ENCODE measurements at places on chromosomes 3 and 15. TPM values are rescaled to one million over a fixed set of nuclear protein-coding genes. Genes with fewer than 3 reads are reported as not detected.

The BAHD1 gene
- 11.8 TPM for total RNA-seq

The PLA2G4E gene
- total RNA-seq: not detected

GRCh38 chr3:105527949-105528348 lies 161.2 kb downstream of the ALCAM start:
- no peaks in the 10 kb centered on the region for H3K36me3 ChIP-seq
- H3K4me3 ChIP-seq: no peak overlapping the region
- H3K4me1 ChIP-seq: no peaks in the 10 kb centered on the region
- no peak overlapping the region for H3K27ac ChIP-seq
- no peak for DNase-seq

DNA sequence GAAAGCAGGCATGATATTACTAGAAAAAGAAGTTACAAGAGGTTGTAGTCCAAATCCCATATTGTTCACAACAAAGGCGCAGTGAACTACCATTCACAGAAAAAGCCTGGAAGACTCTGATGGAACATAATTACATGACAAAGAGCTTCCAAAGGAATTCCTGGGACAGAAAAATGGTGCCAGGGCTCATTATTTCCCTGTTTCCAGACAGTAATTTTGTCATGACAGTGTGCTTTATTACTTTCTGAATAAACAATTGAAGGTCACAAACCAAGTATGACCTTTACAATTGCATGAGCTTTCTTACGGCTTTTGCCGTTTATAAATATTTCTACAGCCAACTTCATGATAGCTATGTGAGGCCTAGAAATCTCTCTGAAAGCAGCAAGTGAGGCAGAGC lies 61.0 kb downstream of the CYFIP1 start:
- DNase-seq: no peak
- H3K27me3 ChIP-seq: no peaks in the 10 kb centered on the region
- H3K4me1 ChIP-seq: no peaks in the 10 kb centered on the region
- no peak overlapping the region for H3K27ac ChIP-seq

GRCh38 chr3:155242342-155242741 lies 51.1 kb downstream of the STRIT1 start:
- H3K4me1 ChIP-seq: no peaks in the 10 kb centered on the region
- no peak for DNase-seq
- H3K27ac ChIP-seq: no peak overlapping the region
- no peak overlapping the region for H3K4me3 ChIP-seq
- no peaks in the 10 kb centered on the region for H3K36me3 ChIP-seq

The NDN gene
- total RNA-seq: 41.6 TPM

DNA sequence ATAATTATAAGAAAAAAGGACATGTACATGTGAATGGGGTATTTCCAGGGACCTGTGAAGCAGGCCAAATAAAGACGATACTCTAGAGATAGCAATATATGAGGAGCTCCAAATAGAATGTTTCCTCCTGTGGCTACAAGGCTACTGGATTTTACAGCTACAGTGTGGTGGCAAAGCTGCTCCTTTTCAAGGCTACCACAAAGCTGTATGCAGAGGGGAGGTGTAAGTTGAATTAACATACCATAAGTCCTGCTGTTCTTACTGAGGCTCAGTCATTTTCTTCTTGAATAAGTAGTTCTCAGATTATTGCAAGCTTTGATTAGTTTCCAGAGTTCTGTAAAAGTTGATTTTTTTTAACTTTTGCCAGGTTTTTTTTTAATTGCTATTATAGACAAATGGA lies 1184.6 kb upstream of the EPHA6 start:
- H3K27ac ChIP-seq: no peak overlapping the region
- no peaks in the 10 kb centered on the region for H3K36me3 ChIP-seq
- DNase-seq: no peak
- no peak overlapping the region for H3K4me3 ChIP-seq
- no peaks in the 10 kb centered on the region for H3K4me1 ChIP-seq
- H3K27me3 ChIP-seq: no peaks in the 10 kb centered on the region

DNA sequence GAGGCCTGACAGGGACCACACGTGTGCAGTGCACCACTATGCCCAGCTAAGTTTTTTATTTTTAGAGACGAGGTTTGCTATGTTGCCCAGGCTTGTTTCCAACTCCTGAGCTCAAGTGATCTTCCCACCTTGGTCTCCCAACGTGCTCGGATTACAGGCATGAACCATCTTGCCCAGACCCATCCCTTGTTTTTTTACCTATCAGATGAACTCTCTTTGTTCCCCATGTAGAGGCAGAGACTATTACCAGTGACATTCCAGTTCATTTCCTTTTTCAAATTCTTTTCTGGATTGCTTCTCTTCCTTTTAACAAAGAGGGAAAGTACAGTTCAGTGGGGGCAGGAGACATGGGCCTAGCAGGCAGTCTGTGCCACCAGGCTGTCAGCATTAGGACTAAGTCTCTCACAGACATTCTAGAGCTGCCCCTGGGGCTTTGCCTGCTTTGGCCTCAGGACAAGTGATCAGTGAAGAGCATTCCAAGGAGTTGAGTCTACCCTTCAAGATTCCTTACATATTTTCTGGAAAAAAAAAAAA lies 103.5 kb upstream of the SLC7A14 start:
- peak overlapping the region; percentile 64 for H3K27ac ChIP-seq
- DNase-seq: no peak
- H3K4me1 ChIP-seq: no peaks in the 10 kb centered on the region
- H3K27me3 ChIP-seq: no peaks in the 10 kb centered on the region
- H3K4me3 ChIP-seq: no peak overlapping the region

The CCDC54 gene
- total RNA-seq: not detected

The XCR1 gene
- under 0.01 TPM for total RNA-seq

The CACNA2D3 gene
- total RNA-seq: 0.59 TPM

GRCh38 chr3:56055951-56056350 lies 412.3 kb downstream of the ERC2 start:
- no peaks in the 10 kb centered on the region for H3K27me3 ChIP-seq
- no peaks in the 10 kb centered on the region for H3K36me3 ChIP-seq
- H3K27ac ChIP-seq: no peak overlapping the region
- H3K4me3 ChIP-seq: no peak overlapping the region
- no peak for DNase-seq
- H3K4me1 ChIP-seq: no peaks in the 10 kb centered on the region

- no peak overlapping the region for H3K4me3 ChIP-seq
- no peaks in the 10 kb centered on the region for H3K4me1 ChIP-seq
Observed at GRCh38 chr3:188863999-188864406, 307.8 kb upstream of the TPRG1 start.

GRCh38 chr15:86433983-86434382 lies 354.3 kb downstream of the AGBL1 start:
- no peaks in the 10 kb centered on the region for H3K4me1 ChIP-seq
- no peak overlapping the region for H3K4me3 ChIP-seq
- no peaks in the 10 kb centered on the region for H3K36me3 ChIP-seq
- no peak for DNase-seq
- no peak overlapping the region for H3K27ac ChIP-seq
- no peaks in the 10 kb centered on the region for H3K27me3 ChIP-seq

The TRPM1 gene
- total RNA-seq: not detected

The FAM81A gene
- 1.2 TPM for total RNA-seq

DNA sequence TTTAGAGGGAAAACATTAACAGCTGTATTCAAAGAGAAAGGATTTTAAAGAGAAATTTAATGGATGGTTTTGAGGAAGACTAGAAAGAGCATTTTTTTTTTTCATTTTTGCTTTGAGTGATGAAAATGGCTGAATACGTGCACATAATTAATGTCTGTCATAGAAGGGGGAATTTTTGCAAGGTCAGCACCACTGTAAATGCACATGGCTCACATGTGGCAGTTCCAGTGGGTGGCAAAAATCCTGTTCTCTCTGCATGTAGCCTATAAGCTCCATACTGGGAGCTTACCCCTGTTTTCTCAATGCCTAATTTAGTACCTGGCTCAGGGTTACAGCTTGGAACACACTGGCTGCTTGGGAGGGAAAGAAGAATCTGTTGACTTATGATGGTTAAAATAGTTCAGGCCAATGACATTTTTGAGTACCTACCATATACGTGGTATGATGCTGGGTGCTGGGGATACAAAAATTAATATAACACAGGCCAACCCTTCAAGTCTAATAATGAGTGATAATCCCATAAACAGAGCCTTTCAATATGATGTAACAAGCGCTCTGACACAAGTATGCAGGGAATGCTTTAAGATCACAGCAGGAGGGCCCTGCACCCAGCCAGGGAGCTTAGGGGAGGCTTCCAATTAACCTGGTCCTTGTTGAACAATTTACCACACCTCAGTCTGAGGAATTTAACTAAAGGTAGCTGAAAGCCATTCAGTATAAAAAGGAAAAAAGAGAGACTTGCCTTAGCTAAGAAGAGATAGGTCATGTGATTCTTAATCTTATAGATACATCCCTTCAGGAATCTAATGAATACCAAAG lies 33.0 kb downstream of the HSPBAP1 start:
- no peak for DNase-seq
- no peak overlapping the region for H3K4me3 ChIP-seq
- H3K36me3 ChIP-seq: no peaks in the 10 kb centered on the region
- H3K4me1 ChIP-seq: no peaks in the 10 kb centered on the region
- H3K27ac ChIP-seq: no peak overlapping the region

GRCh38 chr3:196339493-196340254 lies 1.5 kb upstream of the TM4SF19 start:
- no peak for DNase-seq
- no peak overlapping the region for H3K27ac ChIP-seq
- H3K27me3 ChIP-seq: no peaks in the 10 kb centered on the region
- H3K4me1 ChIP-seq: no peaks in the 10 kb centered on the region
- H3K36me3 ChIP-seq: no peaks in the 10 kb centered on the region

- DNase-seq: no peak
- H3K4me3 ChIP-seq: no peak overlapping the region
- H3K4me1 ChIP-seq: no peaks in the 10 kb centered on the region
- H3K36me3 ChIP-seq: no peaks in the 10 kb centered on the region
- H3K27me3 ChIP-seq: no peaks in the 10 kb centered on the region
Observed at GRCh38 chr15:42129364-42129763, 27.1 kb downstream of the PLA2G4F start.

The CILP gene
- total RNA-seq: 24.6 TPM

DNA sequence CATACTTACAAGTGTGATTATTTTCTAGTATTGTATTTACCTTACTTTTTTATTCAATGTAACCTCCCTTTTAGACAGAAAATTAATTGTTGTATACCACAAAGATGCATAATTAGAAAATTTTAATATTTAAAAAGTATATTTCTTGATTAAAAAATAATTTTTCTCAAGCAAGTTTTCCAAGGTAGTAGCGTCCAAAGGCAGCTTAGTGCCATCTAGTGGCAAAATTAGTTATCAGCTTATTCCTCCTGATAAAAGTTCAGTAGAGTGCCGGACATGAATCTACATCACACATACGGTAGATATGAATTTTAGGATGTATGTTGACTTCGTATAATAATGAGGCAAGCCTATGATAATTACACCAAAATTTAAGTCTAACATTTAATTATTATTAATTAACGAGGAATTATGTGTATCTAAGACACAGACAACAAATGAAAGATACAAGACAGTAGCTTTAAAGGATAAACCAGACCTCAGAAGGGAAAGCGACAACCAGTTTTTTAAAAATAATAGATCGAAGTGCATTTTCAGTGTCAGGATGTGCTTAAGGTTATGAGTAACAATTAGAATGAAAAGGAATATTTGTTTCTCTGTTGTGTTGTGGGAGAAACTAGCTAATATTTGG lies 405.9 kb downstream of the ROBO1 start:
- no peaks in the 10 kb centered on the region for H3K36me3 ChIP-seq
- H3K4me1 ChIP-seq: no peaks in the 10 kb centered on the region
- no peaks in the 10 kb centered on the region for H3K27me3 ChIP-seq

GRCh38 chr3:58679446-58679845 lies 12.9 kb upstream of the FAM3D start:
- H3K36me3 ChIP-seq: no peaks in the 10 kb centered on the region
- H3K27ac ChIP-seq: no peak overlapping the region
- no peaks in the 10 kb centered on the region for H3K4me1 ChIP-seq
- no peak overlapping the region for H3K4me3 ChIP-seq
- H3K27me3 ChIP-seq: no peaks in the 10 kb centered on the region
- DNase-seq: no peak

GRCh38 chr3:149383703-149384102 lies 6.3 kb upstream of the TM4SF1 start:
- peak overlapping the region; percentile 96 for H3K27ac ChIP-seq
- no peaks in the 10 kb centered on the region for H3K36me3 ChIP-seq
- DNase-seq: no peak

GRCh38 chr3:32544894-32545293 lies 25.8 kb downstream of the DYNC1LI1 start:
- no peaks in the 10 kb centered on the region for H3K36me3 ChIP-seq
- no peak for DNase-seq
- no peaks in the 10 kb centered on the region for H3K27me3 ChIP-seq
- no peak overlapping the region for H3K27ac ChIP-seq
- no peaks in the 10 kb centered on the region for H3K4me1 ChIP-seq
- H3K4me3 ChIP-seq: no peak overlapping the region

DNA sequence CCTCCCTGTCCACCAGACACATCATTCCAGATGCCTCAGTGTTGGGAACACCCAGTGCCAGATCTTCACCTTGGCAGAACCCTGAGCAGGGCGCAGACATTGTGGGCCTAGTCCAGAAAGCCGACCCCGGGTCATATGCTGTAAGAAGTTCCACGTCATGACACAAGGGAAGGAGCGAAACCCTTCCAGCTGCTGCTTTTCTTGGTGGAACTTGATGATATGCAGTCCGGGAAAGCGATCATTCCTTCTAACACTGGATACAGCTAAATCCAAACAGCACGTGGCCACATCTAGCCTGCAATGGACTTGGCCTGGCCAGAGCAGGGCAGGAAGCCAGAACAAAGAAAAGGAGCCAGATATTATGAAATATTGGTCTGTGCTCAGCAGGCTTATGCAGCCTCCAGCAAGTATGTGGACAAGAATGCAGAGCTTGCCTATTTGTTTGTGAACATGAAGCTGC lies 22.0 kb downstream of the GASK1A start:
- no peaks in the 10 kb centered on the region for H3K36me3 ChIP-seq
- H3K4me3 ChIP-seq: peak overlapping the region; percentile 18
- DNase-seq: peak; percentile 83
- H3K27me3 ChIP-seq: no peaks in the 10 kb centered on the region
- H3K27ac ChIP-seq: peak overlapping the region; percentile 90

GRCh38 chr15:67570875-67571647 lies 28.6 kb downstream of the MAP2K5 start:
- H3K4me1 ChIP-seq: no peaks in the 10 kb centered on the region
- H3K27me3 ChIP-seq: no peaks in the 10 kb centered on the region
- no peak overlapping the region for H3K4me3 ChIP-seq
- no peaks in the 10 kb centered on the region for H3K36me3 ChIP-seq
- no peak for DNase-seq
- no peak overlapping the region for H3K27ac ChIP-seq

- no peak for DNase-seq
- no peaks in the 10 kb centered on the region for H3K27me3 ChIP-seq
- H3K27ac ChIP-seq: no peak overlapping the region
- H3K4me3 ChIP-seq: no peak overlapping the region
- no peaks in the 10 kb centered on the region for H3K36me3 ChIP-seq
- no peaks in the 10 kb centered on the region for H3K4me1 ChIP-seq
Observed at GRCh38 chr3:150521463-150521862, 24.8 kb downstream of the SERP1 start.

- H3K27ac ChIP-seq: peak overlapping the region; percentile 25
- no peaks in the 10 kb centered on the region for H3K36me3 ChIP-seq
- DNase-seq: peak; percentile 70
- no peaks in the 10 kb centered on the region for H3K4me1 ChIP-seq
- H3K4me3 ChIP-seq: no peak overlapping the region
Observed at GRCh38 chr3:50572158-50572557, 2.8 kb downstream of the HEMK1 start.

Measured in breast epithelium (tissue), 4 donors.